Stimulated activated CD4-positive, alpha-beta T cell treated with anti-CD3 and anti-CD28 coated beads, Interleukin-4, amount 100 ng/mL, for 1 hour (primary cell): ENCODE measurements at places on chromosomes 13 and 19.

DNA sequence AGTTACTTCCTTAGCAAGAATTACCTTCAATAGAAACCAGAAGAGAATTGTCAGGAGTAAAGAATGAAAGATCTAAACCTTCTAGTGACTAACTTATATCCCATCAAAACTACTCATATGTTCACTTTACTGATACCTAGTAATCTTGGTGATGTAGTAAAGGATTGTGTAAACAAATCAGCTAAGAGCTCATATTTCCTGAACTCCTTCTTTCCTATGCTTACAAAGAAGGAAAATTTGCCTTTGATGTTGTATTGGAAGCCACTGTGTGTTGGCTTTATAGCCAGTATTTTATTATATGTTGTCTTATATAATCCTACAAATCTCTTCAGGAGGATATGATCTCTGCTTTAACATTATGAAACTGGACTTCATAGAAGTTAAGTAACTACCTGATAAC lies 671.0 kb downstream of the PCDH9 start:
- DNase-seq, result no peak

DNA sequence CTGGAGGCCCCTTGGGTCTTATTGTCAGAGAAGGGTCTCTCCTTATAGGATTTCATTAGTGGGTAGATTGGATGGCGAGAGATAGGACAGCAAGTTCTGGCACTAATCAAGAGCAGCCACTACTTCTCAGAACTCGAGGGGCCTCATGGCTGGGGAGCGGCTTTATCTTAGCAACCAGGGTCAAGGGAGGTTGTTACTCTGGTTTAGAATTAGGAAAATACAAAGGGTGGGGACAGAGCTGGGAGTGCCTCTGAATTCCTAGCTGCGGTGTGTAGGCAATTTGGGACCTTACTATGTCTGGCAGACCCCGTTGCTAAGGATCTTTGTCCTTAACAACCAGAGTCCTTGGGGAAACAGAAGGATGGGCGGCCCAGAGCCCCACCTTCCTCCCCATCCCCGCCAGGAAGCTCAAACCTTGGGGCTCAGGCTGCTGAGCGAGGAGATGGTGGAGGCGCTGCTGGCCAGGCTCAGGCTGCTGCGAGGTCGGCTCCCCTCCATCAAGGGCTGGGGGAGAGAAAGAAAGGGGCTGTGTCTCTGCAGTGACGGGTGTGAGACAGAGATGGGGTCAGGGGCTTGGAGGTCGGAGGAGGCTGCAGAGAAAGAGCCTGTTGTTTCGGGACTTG lies 1.2 kb downstream of the PLEKHA4 start:
- DNase-seq, result no peak

GRCh38 chr13:21324803-21325202 lies 134.3 kb downstream of the ZDHHC20 start:
- no peak for DNase-seq

DNA sequence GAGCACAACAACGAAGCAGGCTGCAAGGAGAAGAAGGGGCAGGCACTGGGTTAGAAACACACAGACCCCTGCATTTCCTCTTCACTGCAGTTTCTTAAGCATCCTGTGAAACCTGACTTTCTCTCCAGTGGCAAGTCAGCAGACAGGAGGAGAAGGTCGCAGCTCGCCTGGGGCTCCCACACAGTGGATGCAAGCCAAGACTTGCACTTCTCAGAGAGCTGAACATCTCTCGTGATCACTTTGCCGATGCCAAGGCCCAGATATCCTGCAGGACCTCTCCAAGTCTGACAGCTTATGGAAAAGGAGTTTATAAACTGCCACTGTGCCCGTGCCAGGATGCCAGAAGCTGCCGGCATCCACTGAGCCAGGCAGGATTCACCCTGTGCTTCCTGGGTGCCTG lies 18.4 kb downstream of the TMEM272 start:
- DNase-seq, result no peak

GRCh38 chr19:18431351-18432197 lies 6.4 kb downstream of the ISYNA1 start:
- no peak for DNase-seq

DNA sequence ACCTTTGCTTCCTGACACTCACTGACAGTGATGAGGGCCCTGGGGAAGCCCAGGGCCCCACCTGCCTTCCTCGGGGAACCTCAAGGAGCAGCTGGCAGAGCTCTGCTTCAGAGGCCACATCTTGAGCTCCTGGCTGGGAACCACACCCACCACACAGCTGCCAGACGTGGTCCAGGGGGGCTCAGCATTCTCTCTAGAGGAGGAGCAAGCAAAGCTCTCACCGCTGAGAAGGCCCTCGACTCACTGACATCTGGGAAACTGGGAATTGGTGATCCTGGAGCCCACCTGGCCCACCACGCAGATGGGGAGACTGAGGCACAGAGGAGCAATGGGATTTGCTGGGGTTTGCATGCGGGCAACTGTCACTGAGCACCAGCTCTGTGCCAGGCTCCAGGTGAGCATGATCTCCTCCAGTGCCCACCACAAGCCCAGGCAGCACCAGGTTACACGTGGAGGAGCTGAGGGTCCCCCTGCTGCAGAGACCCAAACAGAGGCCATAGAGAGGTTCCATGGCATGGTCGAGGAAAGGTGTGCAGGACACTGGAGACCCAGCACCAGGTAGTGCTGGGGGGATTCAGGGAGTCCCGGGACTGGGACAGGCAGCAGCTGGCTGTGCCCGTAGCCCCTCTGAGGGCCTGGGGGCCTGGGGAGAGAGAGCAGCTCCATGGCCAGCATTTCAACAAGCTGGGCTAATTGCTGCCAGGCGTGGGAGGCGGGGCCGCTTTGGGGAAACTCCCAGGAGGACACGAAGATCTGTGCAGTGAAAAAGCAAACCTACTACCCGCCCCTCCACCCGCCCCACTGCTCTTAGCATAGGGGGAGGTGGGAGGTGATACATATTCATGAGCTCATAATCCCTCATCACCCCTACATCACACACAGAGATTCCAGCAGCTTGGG lies 33.4 kb downstream of the PEPD start:
- DNase-seq, result no peak

- DNase-seq, result no peak
Observed at GRCh38 chr13:91722267-91722884, 324.0 kb downstream of the GPC5 start.

DNA sequence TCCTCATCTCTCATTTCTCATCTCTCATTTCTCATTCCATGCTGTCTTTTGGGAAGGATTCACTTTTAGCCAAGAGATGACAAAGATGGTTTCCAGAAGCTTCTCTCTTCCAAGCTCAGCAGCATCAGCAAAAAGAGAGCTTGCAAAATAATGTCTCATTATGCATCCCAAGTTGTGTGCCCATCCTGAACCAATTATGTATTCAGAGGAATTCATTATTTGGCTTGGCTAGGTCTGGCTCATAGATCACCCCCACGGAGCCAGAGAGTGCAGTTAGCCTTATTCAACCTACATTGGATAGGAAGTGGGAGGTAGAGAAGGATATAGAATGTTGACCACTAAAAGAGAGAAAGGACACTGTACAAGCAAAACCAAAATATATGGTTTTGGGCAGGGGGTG lies 5.4 kb upstream of the OLFM2 start:
- no peak for DNase-seq

GRCh38 chr19:6797646-6798045 lies 25.1 kb downstream of the VAV1 start:
- DNase-seq, result no peak

GRCh38 chr13:106990594-106990993 lies 422.7 kb upstream of the ARGLU1 start:
- DNase-seq, result no peak

DNA sequence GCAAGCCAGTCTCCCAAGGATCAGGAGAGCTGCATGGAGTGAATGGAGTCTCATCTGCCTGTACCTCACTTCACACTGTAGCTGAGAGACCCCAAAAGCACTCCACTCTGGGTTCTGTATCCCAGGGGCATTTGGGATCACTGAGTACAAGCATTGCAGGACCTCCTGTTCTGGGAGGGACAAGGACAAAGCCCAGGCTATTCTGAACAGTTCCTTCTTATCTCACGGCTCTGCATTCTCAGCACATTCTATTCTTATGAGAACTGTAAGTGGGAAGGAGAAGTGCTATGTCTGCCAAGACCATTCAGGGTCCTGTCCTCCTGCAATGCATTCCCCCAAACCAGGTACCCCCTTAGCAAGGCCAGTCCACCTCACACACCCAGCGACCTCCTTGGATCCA lies 42.8 kb downstream of the RNF6 start:
- no peak for DNase-seq

DNA sequence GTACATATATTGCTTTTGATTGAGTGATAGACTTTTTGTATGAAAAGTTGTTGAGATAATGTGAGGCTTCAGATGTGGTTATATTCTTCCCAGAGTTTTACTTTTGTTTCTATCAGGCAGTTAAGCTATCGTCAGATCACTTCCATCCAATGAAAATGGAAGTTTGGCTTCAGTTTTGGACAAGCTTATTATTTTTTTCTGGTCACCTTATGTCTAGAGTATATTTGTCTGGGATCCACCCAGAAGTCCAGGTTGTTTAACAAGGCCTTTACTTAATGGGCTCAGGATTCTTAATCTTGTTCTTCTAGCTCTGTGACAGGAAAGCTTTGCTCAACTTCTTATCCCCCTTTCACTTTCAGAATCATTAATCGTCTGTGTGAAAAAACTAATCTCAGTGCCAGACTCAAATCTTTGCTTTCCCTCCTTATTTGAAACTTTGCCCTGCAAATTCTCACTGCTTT lies 150.9 kb downstream of the PDS5B start:
- DNase-seq, result no peak

GRCh38 chr19:38806371-38806770 lies 6.4 kb downstream of the LGALS4 start:
- DNase-seq, result no peak

GRCh38 chr13:71967990-71968389 lies 101.0 kb upstream of the DACH1 start:
- no peak for DNase-seq

GRCh38 chr13:43489233-43489632 lies 297.5 kb downstream of the ENOX1 start:
- no peak for DNase-seq

- DNase-seq, result no peak
Observed at GRCh38 chr19:16161840-16162239, 11.5 kb downstream of the CIB3 start.

- DNase-seq, result no peak
Observed at GRCh38 chr19:677201-677600, 1.0 kb downstream of the FSTL3 start.

- no peak for DNase-seq
Observed at GRCh38 chr13:44848920-44849676, 140.2 kb downstream of the NUFIP1 start.

GRCh38 chr13:113917096-113917495 lies 53.2 kb upstream of the GAS6 start:
- no peak for DNase-seq

GRCh38 chr13:32468502-32469142 lies 40.7 kb upstream of the N4BP2L1 start:
- DNase-seq, result no peak

- DNase-seq, result no peak
Observed at GRCh38 chr13:37618554-37618953, 20.0 kb upstream of the POSTN start.

DNA sequence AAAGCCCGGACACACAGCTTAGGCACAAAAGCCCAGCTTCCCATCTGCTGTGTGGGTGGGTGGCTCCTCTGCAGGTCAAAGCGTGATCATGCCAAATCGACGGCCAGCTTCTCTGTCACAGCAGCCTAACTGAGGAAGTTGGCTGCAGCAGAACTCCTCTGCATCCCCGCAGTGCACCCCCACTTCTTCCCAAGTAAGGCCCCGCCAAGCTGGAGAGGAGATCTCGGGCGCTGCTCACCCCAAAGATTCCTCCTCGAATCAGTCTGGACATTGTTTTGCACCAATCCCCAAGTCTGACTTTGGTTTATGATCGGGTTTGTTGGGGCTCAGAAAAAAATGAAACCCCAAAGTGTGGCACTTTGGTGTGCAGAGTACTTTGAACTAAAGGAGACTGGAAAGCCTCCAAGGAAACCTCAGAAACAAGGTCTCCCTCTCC lies 19.7 kb upstream of the CPB2 start:
- DNase-seq, result peak; percentile 18

DNA sequence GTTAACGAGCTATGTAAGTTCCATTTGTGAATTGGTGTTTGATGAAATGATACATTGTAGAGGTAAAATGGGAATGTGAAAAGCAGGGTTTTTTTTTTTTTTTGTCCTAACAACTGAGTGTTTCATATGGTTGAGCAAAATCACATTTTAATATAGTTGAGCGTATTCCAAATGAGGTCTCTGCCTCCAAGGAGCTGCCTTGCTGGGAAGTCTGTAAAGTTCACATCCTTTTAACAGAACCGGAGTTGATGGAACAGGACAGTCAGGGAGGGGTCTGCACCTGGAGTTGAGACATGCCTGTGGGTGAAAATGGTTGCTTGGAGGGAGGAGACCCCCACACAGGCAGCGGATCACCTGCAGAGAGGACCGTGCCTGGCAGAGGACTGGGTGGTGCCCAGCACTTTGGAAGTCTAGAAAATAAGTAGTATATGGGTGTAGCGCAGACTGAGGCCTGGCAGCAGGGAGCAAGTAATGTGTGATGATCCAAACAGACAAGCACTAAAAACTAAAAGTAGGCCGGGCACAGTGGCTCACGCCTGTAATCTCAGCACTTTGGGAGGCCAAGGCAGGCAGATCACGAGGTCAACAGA lies 75.2 kb upstream of the UBAC2 start:
- DNase-seq, result no peak

DNA sequence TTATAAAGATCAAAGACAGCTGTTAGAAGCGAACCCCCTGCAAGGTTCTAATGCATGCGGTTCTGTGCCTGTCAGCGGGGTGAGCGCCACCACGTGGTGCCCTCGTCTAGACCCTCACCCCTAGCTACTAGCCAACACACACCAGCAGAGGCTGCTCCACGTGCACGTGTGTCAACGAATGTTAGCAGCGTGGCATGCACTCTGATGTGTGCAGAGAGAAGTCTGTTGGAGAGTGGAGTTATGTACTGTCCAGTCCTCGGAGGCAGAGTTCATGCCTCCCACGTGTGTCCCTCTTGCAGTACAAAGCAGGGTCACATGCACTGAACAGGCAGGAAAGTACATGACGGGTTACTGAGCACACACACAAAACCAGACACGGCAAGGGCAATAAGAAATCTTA lies 75.0 kb upstream of the SLC15A1 start:
- DNase-seq, result no peak

- no peak for DNase-seq
Observed at GRCh38 chr13:98816406-98816805, 63.9 kb upstream of the SLC15A1 start.

DNA sequence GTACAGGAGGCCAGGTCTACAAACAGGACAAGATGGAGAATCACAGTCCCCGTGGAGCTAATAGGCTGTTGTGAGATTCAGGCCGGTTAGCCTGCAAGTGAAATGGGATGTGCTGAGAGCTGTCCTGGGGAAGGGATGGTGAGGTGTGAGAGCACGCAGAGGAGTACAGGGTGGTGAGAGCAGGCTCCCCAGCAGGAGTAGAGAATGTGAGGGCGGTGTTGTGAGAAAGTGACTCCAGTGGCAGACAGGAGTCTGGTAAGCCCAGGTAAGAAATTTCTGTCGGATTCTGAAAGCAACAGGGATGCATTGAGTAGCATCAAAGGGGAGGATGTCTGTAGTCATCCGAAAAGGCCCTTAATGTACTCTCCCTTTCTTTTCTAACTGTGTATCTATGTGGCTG lies 50.7 kb upstream of the GPR183 start:
- DNase-seq, result no peak

GRCh38 chr13:23561261-23561660 lies 9.0 kb upstream of the TNFRSF19 start:
- no peak for DNase-seq
